ENCODE measurements at places on chromosomes 7 and 10. TPM values are rescaled to one million over a fixed set of nuclear protein-coding genes. Genes with fewer than 3 reads are reported as not detected.

GIMAP1 gene
- polyA plus RNA-seq = 86.1 TPM

HOXA1 gene
- polyA plus RNA-seq = 0.75 TPM

GHRHR gene
- not detected for polyA plus RNA-seq

TMEM120A gene
- polyA plus RNA-seq = 30.0 TPM

PVRIG gene
- 131 TPM for polyA plus RNA-seq

MRLN gene
- not detected for polyA plus RNA-seq

ADAM12 gene
- 6.4 TPM for polyA plus RNA-seq

TRPV5 gene
- not detected for polyA plus RNA-seq

PDAP1 gene
- 32.8 TPM for polyA plus RNA-seq

TMEM178B gene
- polyA plus RNA-seq = 0.02 TPM

FEZF1 gene
- polyA plus RNA-seq = not detected

SCIN gene
- not detected for polyA plus RNA-seq

FFAR4 gene
- polyA plus RNA-seq = not detected

CALML5 gene
- not detected for polyA plus RNA-seq

STEAP1B gene
- polyA plus RNA-seq = not detected

A1CF gene
- not detected for polyA plus RNA-seq

GALNT17 gene
- polyA plus RNA-seq = not detected

CCL26 gene
- not detected for polyA plus RNA-seq

NODAL gene
- 0.43 TPM for polyA plus RNA-seq
